ENCODE measurements at places on chromosomes 1 and 21.

- DNase-seq: no peak
These were observed 682.9 kb upstream of the PTBP2 start for GRCh38 chr1:96038636-96039035.

- no peak for DNase-seq
These were observed 47.6 kb downstream of the APP start for GRCh38 chr21:26123012-26123411.

- no peak for DNase-seq
These were observed 20.0 kb upstream of the PIGV start for GRCh38 chr1:26767714-26768113.

DNA sequence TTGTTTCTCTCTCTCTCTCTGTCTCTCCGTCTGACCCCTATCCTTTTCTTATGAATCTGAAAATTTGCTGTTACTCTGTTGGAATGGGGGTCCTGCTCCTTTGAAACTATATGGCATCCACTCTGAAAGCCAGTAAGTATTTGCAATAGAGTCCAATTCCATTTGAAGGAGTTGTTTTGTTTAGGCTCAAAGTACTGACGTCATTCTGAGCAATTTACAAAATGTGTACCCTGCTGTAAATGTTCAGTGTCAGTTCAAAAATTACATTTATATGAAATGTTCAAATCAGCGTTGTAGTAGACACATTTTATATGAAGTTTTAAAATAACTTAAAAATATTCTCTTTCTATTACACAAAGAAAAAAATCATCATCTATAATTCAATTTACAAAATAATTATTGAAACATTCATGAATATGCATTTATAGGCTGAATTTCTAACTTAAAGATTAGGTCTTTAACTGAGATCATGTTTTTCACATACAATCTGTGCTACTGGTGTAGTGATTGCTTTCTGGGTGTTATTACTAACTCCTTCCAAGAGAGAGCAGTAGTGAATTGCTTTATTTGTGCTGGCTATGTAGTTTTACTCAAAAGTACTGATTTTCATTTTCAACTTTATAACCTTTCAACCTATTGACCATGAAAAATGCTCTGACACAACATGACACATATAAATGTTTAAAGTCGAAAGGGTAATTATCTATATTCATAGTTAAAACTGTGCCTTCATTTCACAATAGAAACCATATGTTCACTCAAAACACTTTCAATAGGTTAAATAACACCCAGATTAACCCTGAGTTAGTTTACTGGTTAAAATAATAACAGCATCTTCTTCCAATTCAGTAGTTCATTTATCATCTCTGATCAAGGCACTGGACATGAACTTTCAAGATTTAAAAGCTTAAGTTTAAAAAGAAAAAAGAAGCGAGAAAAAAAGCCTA, 253.1 kb upstream of the ADGRL4 start:
- no peak for DNase-seq

GRCh38 chr1:172654535-172654934, 4.4 kb upstream of the FASLG start:
- peak; percentile 4 for DNase-seq
